ENCODE measurements at places on chromosomes 4 and X.

GRCh38 chrX:41350150-41350975 lies 16.4 kb downstream of the DDX3X start:
- DNase-seq, result no peak

DNA sequence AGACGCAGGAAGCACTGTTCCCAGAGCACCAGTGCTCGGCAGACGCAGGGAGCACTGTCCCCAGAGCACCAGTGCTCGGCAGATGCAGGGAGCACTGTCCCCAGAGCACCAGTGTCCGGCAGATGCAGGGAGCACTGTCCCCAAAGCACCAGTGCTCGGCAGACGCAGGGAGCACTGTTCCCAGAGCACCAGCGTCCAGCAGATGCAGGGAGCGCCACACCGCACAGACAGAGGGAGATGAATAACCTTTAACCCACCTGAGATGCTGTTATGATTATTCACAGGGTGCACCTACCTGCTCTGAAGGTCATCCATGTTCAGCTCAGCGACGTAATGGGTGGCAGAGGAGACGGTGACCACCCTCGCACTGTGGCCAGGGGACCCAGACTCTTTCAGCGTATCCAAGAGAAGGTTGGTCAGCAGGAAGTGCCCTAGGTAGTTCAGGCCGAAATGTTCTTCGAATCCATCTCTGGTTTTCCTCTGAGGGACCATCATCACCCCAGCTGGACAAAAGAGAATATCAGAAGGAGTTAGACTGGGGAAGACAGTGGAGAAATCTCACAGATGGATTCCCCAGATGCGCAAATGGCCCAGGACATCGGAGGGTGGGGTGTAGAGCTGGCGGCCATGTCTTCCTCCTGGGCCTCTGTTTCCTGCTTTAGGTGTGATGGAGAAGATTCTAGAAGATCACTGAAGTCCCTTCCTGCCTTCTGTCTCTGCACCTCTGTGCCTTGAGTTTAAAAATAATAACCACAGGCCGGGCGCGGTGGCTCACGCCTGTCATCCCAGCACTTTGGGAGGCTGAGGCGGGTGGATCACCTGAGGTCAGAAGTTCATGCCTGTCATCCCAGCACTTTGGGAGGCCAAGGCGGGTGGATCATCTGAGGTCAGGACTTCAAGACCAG lies 234.1 kb downstream of the DHRSX start:
- no peak for DNase-seq

- no peak for DNase-seq
These were observed 155.3 kb downstream of the GRIA3 start for GRCh38 chrX:123339221-123339905.

GRCh38 chr4:186714006-186714675 lies 9.5 kb downstream of the FAT1 start:
- DNase-seq, result no peak

- peak; percentile 91 for DNase-seq
These were observed 94.2 kb downstream of the GPAT3 start for GRCh38 chr4:83629945-83630721.

GRCh38 chr4:19657856-19658255 lies 593.8 kb upstream of the SLIT2 start:
- no peak for DNase-seq

GRCh38 chr4:88567591-88567990 lies 24.7 kb upstream of the HERC3 start:
- no peak for DNase-seq

GRCh38 chr4:105283501-105283900 lies 136.8 kb downstream of the TET2 start:
- no peak for DNase-seq

- DNase-seq, result peak; percentile 51
These were observed 29.5 kb downstream of the DMP1 start for GRCh38 chr4:87679449-87680169.

DNA sequence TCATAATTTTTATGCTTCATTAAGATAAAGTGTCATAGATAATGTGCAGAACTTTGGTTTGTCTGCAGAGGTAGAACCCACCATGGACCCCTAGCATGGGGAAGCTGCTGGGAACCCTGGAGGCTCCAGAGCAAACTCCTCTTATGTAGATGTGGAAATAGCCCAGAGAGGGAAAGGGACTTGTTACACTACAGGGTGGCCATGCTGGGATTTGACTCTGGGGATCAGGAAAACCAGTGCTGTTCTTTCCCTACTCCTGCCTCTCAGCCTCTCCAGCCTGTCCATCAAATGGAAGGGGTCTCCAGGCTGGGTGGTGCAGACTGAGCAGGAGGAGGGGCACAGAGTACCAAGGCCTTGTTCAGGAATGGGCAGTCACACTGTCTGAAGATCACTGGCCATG lies 54.2 kb downstream of the MSX1 start:
- no peak for DNase-seq

- DNase-seq, result peak; percentile 65
These were observed 19.8 kb upstream of the TMLHE start for GRCh38 chrX:155632431-155633100.

GRCh38 chr4:111806331-111806730 lies 338.9 kb upstream of the FAM241A start:
- no peak for DNase-seq

GRCh38 chrX:40041915-40042314 lies 55.8 kb downstream of the BCOR start:
- DNase-seq, result no peak

- peak; percentile 91 for DNase-seq
These were observed 11.7 kb downstream of the COQ2 start for GRCh38 chr4:83272900-83273299.
